ENCODE measurements at places on chromosomes 4 and X.

GRCh38 chr4:162957521-162958143, 209.1 kb downstream of the NAF1 start:
- no peak for DNase-seq

DNA sequence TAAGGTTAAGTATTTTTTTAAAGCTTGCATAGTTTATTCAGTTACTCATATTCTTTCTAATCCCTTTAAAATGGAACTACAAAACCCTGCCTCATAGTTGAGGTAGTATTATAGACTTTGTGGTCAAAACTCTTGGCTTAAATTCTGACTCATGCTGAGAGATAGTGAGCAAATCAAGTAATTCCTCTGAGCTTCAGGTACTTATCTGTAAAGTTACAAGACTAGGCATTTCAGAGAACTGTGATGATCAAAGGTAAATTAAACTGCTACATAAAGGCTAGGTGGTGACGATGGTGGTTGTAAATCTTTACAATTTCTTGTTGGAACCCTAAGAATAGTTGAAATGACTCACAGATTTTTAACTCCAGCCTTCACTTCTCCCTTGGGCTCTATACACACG, 3.2 kb upstream of the CLOCK start:
- no peak for DNase-seq

DNA sequence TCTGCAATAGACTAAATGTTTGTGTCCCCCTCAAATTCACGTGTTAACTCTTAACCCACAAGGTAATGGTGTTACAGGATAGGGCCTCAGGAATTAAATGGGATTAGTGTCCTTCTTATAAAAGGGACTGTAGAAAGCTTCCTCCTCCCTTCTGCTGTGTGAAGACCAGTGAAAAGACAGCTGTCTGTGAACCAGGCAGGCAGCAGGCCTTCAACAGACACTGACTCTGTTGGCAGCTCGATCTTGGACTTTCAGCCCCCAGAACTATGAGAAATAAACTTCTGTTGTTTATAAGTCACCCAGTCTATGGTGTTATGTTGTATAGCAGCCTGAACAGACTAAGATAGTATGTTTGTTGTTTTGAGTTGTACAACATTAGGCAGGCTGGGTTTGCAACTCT, 208.1 kb downstream of the GBA3 start:
- DNase-seq, result no peak

GRCh38 chrX:136260776-136261175, 9.6 kb upstream of the MAP7D3 start:
- no peak for DNase-seq

DNA sequence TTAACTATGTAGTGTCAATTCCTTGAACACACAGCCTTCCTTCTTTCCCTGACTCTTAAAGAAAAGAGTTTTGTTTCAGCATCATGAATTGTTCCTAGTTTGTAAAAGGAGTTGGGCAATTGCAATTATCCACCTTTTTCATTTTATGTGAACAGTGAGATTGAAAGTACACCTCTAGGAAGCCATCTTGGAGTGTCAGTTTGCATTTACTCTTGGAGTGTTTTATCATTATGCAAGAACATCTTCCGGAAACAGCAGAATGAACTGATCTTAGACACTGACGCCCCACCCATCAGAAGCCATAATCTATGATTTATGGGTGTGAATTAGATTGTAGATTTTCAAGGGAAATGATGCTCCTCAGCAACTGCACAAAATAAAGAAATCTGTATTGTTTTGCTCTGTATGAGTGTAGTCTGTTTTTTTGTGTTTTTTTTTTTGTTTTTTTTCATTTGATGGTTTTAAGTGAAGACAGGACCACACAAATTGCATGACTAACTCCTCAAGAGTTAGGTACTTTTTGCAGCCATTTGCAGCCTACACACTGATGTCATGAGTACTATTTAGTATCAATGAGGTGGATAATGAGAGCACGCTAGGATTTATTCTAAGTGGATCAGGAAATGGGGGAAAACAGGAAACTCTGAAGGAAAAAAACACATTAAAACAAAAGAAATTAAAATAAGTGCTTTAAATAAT, 19.5 kb upstream of the FGF2 start:
- DNase-seq, result no peak

DNA sequence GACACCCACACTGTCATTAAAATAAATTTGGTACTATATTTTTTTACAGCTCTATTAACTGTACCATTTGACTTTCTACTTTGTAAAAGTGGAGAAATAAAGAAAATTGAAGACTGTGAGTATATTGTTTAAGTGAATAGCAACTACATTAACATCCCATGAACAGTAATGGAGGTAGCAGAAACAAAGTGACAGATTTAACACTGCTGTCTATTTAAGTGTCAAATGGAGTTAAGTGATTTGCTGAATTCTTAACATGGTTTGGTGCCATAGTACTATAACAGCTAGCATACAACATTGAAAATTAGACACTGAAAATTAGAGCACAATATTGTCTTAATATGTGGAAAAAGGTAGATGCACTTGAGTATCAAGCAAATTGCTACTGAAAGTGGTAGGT, 76.2 kb downstream of the C4orf33 start:
- DNase-seq, result no peak

- DNase-seq, result no peak
These were observed 97.8 kb upstream of the ATOH1 start for GRCh38 chr4:93730760-93731159.

DNA sequence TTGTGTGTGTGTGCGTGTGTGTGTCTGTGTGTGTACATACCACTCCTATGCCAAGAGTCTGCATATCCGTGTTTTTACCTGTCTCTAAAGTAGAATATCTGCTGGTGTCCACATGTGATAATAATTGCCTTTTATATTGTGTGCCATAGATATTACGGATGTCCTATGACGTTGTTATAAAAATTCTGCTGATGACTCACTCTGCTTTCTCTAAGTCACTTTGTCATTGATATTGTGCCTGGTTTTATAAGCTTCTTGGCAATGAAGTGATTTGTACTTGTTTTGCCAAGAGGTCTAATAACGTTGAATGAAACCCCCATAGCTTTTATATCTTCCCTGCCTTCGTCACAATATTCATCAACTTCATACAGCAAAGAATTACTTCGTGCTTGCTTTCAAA, 102.6 kb upstream of the C1GALT1C1 start:
- no peak for DNase-seq

DNA sequence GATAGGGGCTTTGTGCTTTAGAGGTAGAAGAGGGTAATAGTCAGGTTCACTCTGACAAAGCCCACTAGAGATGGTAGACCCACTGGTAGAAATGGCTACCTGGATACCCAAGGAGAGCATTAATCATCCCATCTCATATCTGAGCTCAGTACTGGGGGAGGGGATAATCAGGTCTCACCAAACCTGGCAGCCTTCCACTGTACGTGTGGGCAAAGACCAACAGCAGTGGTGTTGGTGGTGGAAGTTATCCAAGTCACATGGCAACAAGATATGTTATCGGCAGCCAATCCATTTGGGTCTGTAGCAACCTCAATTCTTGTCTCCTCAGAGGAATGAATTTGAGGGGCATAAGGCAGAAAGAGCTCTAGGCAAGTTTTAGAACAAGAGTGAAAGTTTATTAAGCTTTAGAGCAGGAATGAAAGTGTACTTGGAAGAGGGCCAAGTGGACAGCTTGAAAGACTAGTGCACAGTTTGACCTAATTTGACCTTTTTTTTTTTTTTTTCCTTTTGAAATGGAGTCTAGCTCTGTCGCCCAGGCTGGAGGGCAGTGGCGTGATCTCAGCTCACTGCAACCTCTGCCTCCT, 67.0 kb upstream of the CXCL13 start:
- DNase-seq, result no peak

- DNase-seq, result no peak
These were observed at the start of gene EGFL6 for GRCh38 chrX:13569479-13570260. Gene EGFL6, plus strand, starts transcription at chrX:13569601. Its CDS starts 261 bp downstream, at chrX:13569862.

- no peak for DNase-seq
These were observed 628.8 kb downstream of the SPRY1 start for GRCh38 chr4:124025428-124025827.

GRCh38 chr4:148216866-148217814, 225.1 kb downstream of the NR3C2 start:
- peak; percentile 9 for DNase-seq

DNA sequence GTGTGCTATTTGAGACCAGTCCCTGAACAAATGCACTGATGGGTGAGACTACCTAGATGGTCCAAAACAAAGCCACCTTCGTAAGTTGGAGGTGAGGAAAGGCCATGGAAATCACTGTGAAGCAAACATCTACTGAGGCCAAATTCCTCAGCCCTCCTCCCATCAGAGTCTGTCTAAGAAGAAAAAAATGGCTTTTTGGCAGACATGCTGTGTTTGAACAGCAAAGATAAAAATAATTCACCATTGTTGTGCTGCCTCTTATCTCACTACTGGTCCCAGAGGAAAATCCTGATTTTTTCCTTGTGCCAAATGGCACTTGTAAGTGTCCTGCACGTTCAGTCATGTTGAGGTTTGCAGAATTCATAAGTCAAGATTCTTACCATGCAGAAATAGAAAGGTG, 7.9 kb downstream of the MAGEB18 start:
- no peak for DNase-seq
